ENCODE measurements at places on chromosomes 11 and 22.

- no peak for DNase-seq
These were observed 558.4 kb upstream of the CADM1 start for GRCh38 chr11:116062490-116063171.

GRCh38 chr11:8026982-8027381, 39.8 kb downstream of the EIF3F start:
- DNase-seq, result no peak

- DNase-seq, result peak; percentile 87
These were observed 104.7 kb downstream of the KIAA1671 start for GRCh38 chr22:25057013-25057881.

DNA sequence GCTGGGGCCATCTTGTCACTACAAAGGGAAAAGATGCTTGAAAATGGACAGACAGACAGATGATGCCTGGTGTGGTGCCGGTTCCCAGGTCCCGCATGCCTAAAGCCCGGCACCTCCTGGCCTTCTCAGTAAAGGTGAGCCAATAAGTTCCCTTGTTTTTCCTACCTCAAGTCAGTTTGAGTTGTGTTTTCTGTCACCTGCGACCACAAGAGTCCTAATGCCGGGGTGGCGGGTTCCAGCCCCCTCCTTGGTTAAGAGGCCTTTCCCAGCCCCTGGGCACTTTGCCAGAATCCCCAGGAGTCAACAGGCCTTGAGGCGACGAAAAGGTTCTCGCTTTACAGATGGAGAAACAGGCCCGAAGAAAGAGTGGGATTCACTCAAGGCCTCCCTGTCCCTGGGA, 9.0 kb downstream of the FGF19 start:
- DNase-seq, result no peak

GRCh38 chr11:112734207-112734606, 227.0 kb upstream of the NCAM1 start:
- DNase-seq, result no peak

DNA sequence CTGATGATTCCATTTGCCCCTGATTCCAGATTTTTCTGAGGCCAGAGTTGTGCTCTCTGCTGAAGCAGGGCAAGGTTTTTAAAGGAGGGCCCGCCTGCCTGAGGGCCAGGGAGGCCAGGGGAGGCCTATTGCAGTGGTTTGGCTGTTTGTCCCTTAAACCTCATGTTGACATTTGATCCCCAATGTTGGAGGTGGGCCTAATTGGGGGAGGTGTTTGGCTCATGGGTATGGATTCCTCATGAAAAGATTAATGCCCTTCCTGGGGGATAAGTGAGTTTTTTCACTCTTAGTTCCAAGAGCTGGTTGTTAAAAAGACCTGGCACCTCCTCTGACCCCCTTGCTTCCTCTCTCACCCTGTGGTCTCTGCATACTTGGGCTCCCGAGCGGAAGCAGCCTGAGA, 9.2 kb downstream of the GAL3ST3 start:
- no peak for DNase-seq

DNA sequence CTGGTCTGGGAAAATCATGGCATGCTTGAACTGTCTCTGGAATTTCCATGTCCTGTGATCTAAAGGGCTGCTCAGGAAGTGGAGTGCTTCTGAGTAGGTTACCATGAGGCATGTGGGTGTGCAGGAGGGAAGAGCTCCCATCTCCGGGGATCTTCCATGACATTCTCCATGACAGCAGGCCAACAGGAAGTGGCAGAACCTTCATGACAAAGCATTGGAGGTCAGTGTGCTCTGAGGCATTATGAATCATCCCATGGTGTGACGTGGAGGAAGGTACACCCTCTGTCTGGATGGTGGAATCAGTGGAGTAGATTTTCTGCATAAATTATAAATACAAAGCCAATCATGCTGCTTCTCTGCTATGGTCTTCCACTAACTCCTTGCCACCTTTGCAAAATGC, 139.6 kb upstream of the E2F8 start:
- DNase-seq, result no peak

DNA sequence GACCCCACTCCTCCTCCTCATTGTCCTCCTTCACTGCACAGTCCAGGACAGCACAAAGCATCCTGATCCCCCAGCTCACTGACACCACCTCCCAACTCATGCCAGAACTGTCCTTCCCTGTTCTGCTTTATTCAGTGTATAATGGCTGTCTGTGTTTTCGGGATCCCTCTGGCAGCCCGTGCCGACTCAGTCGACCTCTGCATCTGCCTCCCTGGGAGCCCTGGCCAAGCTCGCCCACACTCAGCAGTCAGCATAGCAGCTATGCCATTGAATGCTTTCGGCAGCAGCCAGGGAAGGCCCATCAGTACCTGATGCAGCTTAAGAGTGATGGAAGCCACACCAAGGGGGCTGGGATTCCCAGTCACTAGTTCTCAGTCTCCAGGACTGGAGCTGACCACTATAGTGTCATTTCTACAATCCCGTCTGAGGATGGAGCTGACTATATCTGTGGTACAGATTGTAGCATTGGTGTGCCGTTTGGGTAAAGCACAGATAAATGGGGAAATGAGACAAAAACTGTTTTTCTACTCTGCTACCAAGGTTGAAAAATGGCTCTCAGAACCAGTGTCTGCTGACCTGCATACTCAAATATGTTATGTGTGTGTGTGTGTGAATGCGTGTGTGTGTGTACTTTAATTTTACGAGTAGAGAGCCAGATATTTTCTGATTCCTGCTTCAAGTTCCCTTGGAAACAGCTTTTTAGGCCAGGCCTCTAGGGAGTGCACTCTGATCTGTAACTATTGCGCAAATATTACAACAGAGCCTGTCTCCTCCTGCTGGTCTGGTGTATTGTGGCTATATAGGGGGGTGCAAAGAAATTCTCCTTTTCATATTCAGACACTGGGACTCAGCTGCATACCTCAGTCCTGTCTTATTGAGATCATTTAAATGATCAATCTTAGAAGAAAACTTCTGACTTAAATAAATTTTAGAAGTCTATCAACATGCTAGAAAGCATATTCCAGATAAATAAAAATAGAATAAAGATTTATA, 78.8 kb upstream of the TOP3B start:
- no peak for DNase-seq

- no peak for DNase-seq
These were observed 25.4 kb upstream of the SMTN start for GRCh38 chr22:31055635-31056159.

GRCh38 chr11:44028401-44028800, 19.4 kb upstream of the ACCSL start:
- no peak for DNase-seq

DNA sequence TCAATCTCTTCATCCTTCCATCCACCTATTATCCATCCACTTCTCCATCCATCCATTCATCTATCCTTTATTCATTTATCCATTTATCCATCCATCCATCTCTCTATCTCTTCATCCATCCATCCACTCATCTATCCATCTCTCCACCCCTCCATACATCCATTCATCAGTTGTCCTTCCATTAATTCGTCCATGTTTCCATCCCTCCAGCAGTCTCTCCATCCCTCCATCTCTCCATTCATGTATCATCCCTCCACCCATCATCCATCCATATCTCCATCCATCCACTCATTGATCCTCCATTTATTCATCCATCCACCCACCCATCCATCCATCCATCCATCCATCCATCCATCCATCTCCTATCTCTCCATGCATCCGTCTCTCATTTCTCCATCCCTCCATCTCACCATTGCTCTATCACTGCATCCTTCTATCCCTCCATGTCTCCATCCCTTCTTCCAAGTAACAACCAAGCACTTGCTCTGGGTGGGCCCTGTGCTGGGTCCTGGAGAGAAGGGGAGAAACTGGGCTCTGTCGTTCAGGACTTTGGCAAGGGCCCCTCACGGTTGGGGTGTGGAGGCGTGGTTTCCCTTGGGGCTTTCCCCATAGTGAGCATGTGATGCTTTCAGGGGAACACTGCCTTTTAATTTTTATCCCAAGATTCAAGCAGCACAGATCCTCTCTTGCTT, 43.3 kb downstream of the SMIM38 start:
- no peak for DNase-seq

DNA sequence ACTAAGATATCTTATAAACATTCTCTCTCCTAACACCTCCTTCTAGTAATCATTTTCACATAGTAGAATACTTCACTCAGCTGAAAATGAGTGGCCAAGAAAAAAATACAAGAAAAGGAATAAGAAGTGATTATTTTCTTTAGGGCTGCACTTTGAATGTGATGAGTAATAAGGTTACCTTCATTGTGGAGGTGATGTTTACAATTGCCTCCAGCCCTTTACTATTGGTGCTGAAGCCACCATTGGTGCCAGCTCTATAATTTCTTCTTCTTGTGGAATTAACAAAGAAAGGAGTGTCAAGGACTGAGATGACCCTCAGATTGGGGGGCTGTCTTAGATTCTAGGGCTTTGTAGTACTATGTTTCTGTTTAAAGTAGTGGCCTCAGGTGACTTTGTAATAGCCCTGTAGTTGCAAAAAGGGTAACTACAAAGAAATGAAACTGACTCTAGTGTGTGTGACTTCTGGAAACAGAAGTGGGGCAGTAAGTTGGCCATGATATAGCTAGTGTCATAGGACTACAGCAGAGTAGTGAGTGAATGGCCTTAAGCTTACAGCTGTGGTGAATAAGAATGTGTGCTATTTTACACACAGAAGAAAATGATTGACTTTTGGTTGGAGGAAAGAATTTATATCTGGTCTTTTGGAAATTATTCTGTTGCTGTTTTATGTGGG, 287.2 kb downstream of the TMEM135 start:
- DNase-seq, result no peak

DNA sequence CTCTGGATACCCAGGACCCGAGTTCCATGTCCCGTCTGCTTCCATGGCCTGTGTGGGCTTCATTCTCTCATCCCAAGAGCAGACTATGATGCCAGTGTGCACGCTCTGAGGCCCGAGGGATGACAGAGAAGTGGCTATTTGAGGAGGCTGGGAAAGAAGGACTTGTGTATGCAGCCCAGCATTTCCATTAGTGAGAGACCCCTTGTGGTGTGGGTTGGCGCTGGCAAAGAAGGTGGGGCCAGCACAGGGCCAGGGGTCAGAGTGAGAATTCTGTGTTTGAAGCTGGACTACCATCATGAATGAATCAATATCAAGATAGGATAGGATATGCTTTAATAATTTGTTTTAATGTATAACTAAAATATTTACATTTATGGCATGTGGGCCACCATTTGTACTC, 200.8 kb downstream of the HIPK3 start:
- DNase-seq, result no peak

GRCh38 chr11:60930394-60930793, 6.1 kb downstream of the TMEM132A start:
- no peak for DNase-seq

DNA sequence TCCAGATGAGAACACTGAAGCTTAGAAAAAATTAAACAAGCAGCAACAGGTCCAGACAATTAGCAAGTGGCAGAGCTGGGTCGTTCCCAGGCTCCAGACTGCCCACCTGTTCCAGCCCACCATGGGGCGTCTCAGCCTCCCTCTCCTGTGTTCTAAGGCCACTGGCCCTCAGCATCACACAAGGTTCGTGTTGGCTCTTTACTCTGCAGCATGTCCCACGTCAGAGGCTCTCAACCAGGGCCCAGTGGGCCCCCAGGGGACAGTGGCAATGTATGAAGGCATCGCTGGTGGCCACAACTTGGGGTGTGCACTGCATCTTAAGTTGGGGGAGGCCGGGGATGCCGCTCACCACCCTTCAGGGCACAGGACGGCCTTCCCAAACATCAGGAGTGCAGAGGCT, 6.2 kb downstream of the PDGFB start:
- no peak for DNase-seq

- DNase-seq, result no peak
These were observed 16.7 kb downstream of the TAB1 start for GRCh38 chr22:39416319-39416718.

DNA sequence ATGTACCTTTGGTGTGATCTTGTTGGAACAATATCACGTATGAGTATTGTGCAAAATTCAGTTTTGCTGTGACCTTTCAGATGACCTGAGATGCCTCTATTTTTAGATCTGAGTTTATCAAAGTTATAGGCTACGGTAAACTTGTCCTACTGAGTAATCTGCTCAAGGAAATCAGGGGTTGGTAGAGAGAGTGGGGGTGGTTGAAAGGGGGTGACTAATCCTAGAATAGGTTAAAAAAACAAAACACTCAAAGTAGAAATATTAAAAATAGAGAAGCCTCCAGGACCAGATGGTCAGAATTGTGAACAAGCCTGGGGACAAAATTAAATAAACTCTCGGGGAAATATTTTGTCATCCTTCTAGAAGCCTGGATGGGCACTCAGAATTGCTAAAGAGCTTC, 59.9 kb upstream of the C11orf87 start:
- DNase-seq, result no peak

GRCh38 chr11:8671651-8672062, 10.8 kb downstream of the TRIM66 start:
- DNase-seq, result no peak

- DNase-seq, result no peak
These were observed 7.2 kb downstream of the CLMP start for GRCh38 chr11:123187665-123188507.

GRCh38 chr22:28443526-28443876, 236.1 kb downstream of the TTC28 start:
- DNase-seq, result peak; percentile 15

DNA sequence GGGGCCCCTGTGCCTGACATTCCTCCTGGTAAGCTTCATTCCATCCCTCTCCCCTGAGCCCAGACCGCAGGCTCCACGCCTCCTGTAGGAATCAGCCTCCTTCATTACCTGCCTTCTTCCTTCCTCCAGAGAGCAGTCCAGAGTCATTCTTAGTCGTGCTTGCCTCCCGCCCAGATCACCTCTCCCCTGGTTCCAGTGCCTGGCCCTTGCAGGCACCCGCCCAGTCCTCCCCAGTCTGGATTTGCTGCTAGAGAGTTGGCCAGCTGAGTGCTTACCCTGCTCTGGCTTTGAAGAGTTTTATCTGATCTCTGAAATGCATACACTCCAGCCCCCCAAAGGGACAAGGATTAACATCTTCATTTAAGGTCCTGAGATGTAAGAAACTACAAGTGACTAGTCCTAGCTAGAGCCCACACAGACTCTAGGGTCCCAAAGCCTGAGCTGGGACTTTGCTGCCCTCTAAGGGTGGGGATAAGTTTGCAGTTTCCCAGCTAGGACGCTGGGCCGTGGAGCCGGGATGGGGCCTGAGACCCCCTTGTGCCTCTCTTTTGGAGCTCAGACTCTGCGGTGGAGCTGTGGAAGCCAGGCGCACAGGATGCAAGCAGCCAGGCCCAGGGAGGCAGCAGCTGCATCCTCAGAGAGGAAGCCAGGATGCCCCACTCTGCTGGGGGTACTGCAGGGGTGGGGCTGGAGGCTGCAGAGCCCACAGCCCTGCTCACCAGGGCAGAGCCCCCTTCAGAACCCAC, 1.6 kb downstream of the NR1H3 start:
- DNase-seq, result peak; percentile 46

DNA sequence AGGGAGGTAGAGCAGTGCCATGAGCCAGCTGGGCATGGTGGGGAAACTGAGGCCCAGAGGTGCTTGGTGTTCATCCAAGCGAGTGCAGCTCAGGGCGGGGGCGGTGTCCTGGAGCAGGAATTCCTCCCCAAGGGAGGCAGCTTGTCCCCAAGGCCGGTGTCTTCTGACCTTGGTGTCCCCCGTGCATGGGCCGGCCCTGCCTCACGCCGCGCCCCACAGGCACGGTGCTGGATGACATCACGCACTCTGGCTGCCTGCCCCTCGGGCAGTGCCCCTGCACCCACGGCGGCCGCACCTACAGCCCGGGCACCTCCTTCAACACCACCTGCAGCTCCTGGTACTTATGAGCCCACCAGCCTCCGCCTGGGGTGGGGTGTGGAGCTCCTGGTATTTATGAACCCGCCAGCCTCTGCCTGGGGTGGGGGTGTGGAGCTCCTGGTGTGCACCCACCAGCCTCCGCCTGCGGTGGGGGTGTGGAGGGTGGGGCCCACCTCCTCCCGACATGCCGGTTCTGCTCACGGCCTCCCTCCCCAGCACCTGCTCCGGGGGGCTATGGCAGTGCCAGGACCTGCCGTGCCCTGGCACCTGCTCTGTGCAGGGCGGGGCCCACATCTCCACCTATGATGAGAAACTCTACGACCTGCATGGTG, 6.7 kb downstream of the MUC5B start:
- no peak for DNase-seq

All from activated T-cell treated with anti-CD3 and anti-CD28 coated beads, Interleukin-2, amount 50 U/mL, for 72 hours (primary cell).